ENCODE measurements at places on chromosomes 11 and 22. TPM values are rescaled to one million over a fixed set of nuclear protein-coding genes. Genes with fewer than 3 reads are reported as not detected.
A peak's percentile ranks its signal among the peaks of the same experiment; 100 is the strongest.

DNA sequence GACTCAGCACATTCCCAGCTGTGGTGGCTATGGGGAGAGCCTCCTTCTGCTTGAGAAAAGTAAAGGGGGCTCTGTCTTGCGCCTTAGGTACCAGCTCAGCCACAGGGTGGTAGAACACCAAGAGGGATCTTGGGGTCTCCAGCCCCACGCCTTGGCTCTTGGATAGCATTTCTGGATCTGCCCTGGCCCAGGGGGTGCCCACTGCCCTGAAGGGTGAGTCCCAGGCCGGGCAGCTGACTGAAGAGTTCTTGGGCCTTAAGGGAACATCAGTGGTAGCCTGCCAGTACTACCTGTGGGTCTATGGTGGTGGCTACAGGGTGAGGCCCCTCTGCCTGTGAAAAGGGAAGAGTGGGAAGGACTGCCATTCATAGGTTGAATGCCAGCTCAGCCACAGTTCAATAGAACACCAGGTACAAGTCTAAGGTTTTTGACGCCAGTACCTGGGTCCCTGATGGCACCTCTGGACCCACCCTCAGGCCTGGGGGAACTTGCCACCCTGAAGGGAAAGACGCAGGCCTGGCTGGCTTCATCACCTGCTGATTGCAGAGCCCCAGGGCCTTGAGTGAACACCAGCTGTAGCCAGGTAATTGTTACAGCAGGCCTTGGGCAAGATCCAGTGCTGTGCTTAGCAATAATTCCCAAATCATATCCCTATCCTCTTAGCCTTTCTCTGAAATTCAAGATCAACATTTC, 3.9 kb downstream of the CWF19L2 start:
- no peak for DNase-seq

DNA sequence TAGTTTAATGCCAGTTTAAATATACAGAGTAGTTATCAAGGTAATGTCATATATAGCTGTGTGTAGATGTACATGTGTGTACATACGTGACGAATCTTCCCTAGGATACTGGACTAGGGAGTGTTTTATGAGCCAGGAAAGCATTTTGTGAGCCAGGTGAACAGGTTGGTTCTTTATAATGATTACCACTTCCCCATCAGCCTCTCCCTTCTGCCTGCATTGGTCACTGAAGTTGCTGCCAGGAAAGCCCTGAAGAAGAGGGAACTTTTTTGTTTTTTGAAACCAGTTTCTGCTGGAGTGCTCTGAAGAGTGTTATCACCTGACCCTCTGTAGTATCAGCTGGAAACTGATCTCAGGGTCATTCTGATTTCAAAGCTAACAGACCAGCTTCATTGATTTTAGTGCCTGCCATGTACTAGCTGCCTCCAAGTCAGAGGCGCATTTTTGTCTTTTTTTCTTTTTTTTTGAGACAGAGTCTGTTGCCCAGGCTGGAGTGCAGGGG, 14.2 kb upstream of the ST14 start:
- DNase-seq, result peak; percentile 72

GRCh38 chr11:126254819-126255218, 13.9 kb downstream of the SRPRA start:
- DNase-seq, result no peak

Gene RAB36
- 1.5 TPM for total RNA-seq
